ENCODE measurements at places on chromosomes 1 and 21.

GRCh38 chr1:8693107-8693506 lies 124.3 kb downstream of the RERE start:
- no peak for DNase-seq

- no peak for DNase-seq
Measured at GRCh38 chr1:86788300-86789206, 84.2 kb downstream of the SH3GLB1 start.

DNA sequence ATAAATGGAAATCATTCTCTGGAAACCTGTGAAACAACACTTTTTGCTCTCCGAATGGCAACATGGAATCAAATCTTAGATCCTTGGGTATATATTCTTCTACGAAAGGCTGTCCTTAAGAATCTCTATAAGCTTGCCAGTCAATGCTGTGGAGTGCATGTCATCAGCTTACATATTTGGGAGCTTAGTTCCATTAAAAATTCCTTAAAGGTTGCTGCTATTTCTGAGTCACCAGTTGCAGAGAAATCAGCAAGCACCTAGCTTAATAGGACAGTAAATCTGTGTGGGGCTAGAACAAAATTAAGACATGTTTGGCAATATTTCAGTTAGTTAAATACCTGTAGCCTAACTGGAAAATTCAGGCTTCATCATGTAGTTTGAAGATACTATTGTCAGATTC lies 45.7 kb downstream of the PTGFR start:
- DNase-seq: no peak

GRCh38 chr1:240107058-240107684 lies 15.5 kb downstream of the FMN2 start:
- DNase-seq: no peak

- no peak for DNase-seq
Measured at GRCh38 chr1:115218034-115218405, 120.0 kb downstream of the NGF start.

GRCh38 chr1:9413877-9414213 lies 121.2 kb downstream of the SPSB1 start:
- DNase-seq: no peak

- DNase-seq: no peak
Measured at GRCh38 chr1:221241157-221241556, 361.9 kb downstream of the HLX start.

- no peak for DNase-seq
Measured at GRCh38 chr1:235278233-235278914, 49.6 kb downstream of the ARID4B start.

DNA sequence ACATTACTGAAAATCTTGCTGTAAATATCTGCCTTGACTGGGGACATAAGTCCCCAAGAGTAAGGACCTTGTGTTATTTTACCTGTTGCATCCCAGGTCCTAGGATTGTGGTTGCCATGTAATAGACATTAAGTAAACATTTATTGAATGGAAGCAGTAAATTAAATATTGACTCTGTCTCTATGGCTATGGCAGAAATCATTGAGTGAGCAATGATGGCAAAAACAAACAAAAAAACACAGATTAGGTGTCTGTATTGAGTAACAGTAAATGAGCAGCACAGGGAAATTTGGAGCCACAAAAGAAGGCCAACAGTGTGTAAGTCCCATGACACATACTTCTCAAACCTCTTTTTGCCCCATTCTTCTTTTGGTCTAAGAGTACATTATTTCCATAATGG lies 240.4 kb downstream of the NFIA start:
- no peak for DNase-seq

DNA sequence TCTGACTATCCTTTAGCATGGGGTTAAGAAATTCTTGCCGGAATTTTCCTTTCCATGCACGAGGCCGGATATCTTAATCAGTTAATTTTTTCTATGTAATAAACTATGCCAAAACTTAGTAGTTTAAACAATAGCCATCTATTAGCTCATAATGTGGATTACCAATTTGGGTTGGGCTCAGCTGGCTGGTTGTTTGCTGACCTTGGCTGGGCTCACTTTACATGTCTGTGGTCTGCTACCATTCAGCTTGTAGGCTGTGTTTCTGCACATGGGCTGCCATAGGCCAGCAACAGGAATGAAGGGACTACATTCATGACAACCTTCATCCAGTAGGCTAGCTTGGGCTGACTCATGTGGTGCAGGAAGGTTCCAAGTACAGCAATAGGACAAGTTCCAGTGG lies 56.0 kb upstream of the NTPCR start:
- DNase-seq: no peak

DNA sequence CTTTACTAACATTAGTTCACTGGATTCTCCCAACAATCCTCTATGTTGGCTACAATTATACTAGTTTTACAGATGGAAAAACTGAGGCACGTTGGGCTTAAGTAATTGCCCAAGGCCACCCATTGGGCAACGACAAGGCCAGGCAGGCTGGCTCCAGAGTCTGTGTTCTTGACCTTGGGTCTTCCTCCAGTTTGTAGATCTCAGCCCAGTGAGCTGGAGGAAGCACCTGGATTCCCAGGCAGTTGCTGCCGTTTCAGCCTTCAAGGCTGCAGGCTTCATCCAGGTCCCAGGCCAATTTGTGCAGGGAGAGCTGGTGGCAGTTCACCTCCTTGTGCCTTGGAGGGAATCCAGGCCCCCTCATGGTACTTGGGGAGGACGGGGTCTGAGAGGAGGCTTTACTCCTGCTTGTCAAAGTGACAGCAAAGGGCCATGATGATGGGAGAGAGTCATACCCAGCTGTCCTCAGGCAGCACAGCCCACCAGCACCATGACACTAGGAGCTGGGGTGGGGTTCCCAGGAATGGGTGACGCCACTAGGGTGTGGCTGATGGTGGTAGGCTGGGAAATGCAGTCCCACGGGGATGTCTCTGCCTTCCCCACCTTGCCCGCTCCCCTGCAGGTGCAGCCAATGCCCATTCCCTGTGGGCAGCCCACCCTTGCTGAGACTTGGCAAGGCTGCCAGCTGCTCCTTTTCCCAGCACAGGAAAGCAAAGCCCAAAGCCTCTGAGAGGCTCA lies 27.1 kb downstream of the PKP1 start:
- DNase-seq: no peak

- DNase-seq: no peak
Measured at GRCh38 chr1:98939471-98939870, 65.2 kb downstream of the PLPPR5 start.

DNA sequence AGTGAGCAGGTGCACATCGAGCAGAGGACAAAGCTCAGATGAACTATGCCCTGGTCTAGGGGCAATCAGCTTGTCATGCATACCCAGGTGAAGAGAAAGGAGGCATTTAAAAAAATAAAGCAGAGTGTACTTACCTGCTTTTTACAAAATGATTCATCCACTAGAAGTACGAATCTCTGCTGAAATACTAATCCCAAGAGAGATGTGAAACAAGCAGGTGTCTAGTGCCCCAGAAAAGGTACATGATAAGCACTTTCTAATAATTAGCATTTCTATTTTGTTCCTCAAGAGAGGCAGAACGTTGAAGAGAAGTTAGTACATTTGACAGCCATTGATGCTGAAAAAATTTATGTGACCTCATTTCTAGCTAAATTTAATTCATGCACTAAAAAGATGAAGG lies 31.1 kb downstream of the CHODL start:
- no peak for DNase-seq

DNA sequence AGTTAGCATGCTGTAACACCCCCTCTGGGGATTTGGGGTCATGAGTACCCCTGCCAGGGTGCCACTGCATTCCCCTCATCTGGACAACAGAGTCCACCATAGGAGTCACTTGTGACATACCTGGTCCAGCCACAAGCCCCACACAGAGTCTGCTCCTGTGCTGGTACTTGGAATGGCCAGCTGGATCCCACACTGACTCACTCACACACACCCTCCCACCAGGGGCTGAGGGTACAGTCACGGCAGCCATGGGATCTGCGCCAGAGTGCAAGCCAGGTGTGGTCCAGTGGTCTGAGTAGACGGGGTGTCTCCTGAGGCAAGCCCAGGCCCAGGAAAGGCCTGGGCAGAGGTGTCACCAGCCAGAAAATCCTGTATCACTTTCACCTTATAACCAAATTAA lies 67.7 kb downstream of the MRPL39 start:
- no peak for DNase-seq

GRCh38 chr1:8712413-8713231 lies 104.8 kb downstream of the RERE start:
- no peak for DNase-seq

- no peak for DNase-seq
Measured at GRCh38 chr1:226277897-226278296, 31.1 kb downstream of the LIN9 start.

GRCh38 chr1:152328801-152329391 lies 3.9 kb upstream of the FLG start:
- DNase-seq: no peak

DNA sequence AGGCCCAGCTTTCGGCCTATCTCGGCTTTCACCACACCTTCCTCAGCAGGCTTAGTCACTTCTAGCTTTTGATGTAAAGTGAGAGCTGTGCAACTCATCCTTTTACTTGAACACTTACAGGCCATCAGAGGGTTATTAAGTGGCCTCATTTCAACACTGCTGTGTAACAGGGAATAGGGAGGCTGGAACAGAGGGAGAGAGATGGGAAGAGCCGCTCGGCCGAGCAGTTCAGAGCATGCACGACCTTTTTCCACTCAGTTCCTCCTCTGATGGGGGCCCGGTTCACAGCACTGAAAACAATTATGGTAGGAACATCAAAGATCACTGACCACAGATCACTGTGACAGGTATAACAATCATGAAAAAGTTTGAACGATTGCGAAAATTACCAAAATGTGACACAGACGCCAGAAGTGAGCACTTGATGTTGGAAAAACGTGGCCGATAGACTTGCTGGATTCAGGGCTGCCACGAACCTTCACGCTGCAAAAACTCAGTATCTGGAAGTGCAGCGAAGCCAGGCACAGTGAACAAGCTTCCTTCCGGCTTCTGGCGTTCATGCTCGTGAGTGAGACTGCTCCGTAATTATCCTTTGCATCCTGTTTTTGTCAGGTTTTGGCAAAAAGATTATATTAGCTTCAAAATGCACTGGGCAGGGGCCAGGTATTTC lies 28.6 kb downstream of the AGPAT3 start:
- DNase-seq: no peak

- DNase-seq: no peak
Measured at GRCh38 chr1:90779573-90779972, 62.5 kb upstream of the BARHL2 start.

DNA sequence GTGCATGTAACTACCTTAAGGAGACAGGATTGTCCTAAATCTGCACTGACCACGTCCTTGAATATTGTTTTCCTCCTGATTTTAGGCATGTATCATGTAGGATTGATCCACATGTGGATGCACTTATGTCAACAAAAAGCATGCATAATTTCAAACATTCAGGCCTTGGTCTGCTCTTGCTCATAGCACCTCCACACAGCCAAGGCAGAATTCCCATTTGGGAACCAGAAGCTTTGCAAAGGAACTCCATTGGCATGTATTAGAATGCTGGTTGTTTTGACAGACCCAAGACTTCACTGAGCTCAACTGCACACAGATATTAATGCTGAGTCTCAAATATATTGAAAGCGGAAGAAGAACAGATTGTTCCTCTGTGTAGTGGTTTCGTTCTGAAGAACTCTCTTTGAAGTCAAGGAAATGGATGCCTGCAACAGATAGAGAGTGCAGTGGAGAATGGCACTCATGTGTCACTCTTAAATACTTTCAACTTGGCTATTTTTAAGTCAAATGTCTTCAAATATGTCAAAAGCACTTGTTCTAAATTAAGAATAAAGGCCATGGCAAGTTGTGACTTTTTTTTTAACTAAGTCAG lies 387.6 kb downstream of the LTN1 start:
- no peak for DNase-seq

- no peak for DNase-seq
Measured at GRCh38 chr1:36590264-36590663, 107.6 kb upstream of the CSF3R start.

- DNase-seq: no peak
Measured at GRCh38 chr1:198535631-198536030, 4.8 kb downstream of the ATP6V1G3 start.

GRCh38 chr1:9653491-9654050 lies 2.0 kb downstream of the PIK3CD start:
- DNase-seq: no peak

DNA sequence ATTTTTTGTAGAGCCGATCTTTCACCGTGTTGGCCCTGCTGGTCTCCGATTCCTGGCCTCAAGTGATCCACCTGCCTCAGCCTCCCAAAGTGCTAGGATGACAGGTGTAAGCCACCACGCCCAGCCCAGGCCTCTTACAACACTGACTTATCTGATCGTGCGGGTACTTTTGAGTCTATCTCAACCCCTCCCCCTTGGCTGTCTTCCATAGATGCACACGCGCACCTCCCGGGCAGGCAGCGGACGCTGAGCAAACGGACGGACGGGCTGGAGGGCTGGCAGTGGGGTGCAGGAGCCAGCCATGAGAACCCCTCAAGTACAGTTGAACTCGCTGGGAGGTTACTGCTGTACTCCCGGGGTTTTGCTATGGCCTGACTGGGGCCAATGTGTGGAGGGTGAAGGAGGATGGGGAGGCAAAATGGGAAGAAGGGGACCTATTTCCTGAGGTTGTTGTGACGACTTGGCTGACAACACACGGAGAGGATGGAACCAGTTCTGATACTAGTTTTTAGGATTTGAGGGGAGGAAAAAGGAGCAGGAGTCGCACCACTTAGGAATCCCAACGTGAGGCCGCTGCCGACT lies 959 bp downstream of the CD58 start:
- peak; percentile 46 for DNase-seq

DNA sequence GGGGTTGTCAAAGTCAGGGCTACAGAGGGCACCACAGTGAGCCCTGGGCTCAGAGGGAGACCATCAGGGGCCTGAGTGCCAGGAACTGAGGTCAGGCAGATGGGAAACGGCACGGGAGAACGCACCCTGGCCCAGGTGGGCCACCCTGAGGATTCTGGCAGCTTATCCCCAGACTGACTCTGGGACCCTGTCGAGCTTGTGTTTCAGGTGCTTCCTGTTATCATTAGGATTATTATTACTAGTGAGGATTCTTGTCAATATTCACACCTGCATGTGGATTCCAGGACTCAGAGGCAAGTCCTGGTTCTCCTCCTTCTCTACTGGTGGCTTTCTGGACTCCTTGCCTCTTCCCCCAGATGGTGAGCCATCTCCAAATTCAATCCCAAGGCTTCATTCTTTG lies 15.2 kb downstream of the VSIG8 start:
- DNase-seq: no peak

Data from T-helper 9 cell (primary cell).